ENCODE measurements at places on chromosomes 7 and 10. TPM values are rescaled to one million over a fixed set of nuclear protein-coding genes. Genes with fewer than 3 reads are reported as not detected.

- no peak for DNase-seq
Observed at GRCh38 chr7:4807598-4808016, 32.2 kb downstream of the AP5Z1 start.

Gene GIMAP1
- total RNA-seq: 6.7 TPM

- DNase-seq: peak; percentile 51
Observed at GRCh38 chr7:47039089-47039648, 542.7 kb downstream of the TNS3 start.

Gene TET1
- 3.6 TPM for total RNA-seq

DNA sequence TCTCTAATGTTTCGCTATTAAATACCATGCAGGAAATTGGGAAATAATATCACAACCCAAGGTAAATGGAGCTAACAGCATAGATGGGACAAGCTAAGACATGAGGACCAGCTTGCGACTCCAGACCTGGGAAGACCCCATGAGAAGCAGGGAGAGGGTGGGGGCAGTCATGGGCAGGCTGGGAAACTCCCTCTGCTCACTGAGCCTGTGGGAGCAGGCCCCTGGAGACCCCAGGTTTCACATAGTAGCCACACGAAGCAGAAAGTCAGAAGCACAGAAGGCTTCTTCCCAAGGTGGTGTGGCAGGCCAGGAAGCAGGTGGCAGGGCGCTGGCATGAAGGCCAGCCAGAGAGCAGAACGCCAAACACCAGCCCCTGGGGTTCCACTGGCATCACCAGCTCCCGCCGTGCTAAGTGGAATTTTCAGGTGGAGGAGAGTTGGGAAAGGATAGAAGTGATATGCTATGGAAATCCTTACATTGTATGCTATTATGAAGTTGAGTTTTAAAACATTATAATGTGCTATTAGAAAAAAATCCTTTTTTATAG is 99.9 kb upstream of the RNF32 start:
- DNase-seq: no peak

DNA sequence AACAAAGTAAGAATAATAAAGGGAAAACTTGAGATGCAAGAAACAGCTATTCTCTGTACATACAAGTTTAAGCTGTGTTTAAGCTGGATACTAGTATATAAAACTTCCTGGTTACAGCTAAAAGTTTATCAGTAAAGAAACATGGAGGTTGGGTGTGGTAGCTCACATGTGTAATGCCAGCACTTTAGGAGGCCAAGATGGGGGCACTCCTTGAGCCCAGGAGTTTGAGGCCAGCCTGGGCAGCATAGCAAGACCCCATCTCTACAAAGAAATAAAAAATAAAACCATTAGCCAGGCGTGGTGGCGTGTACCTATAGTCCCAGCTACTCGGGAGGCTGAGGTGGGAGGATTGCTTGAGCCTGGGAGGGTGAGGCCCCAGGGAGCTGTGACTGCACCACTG is 3.2 kb downstream of the RSU1 start:
- DNase-seq: no peak

DNA sequence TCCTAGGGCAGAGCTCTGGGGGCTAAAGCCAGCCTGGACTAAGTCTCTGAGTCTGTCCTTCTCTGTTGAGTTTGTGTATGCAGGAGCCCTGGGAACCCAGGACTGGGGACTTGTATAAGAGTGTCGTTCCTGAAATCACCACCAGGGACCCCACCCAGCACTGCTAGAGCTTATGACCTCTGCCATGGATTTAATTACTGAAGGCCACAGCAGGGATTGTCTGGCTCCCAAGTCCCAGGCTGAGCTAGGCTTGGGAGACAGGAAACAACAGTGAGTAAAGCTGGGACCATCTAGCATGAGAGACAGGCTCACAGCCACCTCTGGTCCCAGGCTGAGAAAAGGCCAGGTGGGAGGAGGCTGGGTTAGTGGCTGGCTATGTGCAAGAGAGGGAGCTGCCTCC is 1.4 kb upstream of the TSPAN15 start:
- no peak for DNase-seq

- DNase-seq: no peak
Observed at GRCh38 chr10:15433850-15434537, 62.9 kb upstream of the FAM171A1 start.

GRCh38 chr10:112802411-112803022 is 147.5 kb upstream of the TCF7L2 start:
- no peak for DNase-seq

DNA sequence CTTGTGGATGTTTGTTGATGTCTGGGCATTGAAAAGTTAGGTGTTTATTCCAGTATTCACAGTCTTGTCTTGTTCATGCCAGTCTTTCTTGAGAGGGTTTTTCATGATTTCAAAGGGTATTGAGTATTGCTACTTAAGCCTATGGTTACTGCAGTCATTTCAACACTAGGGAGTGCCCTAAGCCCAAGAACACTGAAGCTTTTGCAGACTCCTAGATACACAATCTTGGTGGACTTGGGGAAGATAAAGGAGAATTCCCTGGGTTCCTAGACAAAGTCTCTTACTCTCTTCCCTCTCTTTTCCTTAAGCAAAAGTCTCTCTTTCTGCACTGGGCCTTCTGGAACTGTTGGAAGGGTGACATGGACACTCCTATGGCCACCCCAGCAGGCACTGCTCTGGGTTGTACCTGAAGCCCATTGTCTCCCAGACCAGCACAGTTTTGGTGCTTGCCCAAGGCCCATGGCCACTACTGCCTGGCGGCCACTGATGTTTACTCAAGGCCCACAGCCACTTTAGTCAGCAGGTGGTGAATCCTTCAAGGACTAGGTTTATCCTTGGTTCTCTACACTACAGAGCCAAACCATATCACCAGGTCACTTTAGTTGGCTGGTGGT is 24.9 kb downstream of the SAMD9 start:
- DNase-seq: no peak
